Fibroblast of the aortic adventitia (primary cell): ENCODE measurements at places on chromosomes 2 and 18.

DNA sequence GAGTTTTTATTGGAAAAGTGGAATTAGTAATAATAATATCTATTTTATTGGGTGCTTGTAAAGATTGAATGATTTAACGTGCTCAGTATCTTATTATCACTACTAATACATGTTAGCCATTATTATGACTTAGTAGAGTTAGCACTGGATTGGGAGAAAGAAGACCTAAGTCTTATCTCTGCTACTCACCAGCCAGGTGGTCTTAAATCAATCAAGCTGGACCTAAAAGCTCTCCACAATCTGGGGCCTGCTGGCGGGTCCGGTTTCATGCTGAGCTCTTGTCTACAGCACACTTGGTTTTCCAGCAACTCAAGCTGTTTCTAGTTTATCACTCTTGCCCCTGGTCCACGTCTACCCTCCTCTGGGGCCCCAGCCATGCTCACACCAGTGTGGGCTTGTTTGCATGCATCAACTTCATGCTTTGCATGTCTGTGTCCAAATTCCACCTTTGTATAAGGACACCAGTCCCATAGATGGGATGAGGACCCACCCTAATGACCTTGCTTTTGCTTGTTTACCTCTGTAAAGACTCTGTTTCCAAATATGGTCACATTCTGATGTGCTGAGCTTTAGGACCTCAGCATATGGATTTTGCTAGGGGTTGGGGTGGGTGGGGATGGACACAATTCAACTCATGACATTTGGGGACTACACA, 363.1 kb downstream of the LPIN1 start:
- no peak for DNase-seq

- no peak for DNase-seq
Observed at GRCh38 chr2:120575966-120576365, 159.7 kb upstream of the GLI2 start.

DNA sequence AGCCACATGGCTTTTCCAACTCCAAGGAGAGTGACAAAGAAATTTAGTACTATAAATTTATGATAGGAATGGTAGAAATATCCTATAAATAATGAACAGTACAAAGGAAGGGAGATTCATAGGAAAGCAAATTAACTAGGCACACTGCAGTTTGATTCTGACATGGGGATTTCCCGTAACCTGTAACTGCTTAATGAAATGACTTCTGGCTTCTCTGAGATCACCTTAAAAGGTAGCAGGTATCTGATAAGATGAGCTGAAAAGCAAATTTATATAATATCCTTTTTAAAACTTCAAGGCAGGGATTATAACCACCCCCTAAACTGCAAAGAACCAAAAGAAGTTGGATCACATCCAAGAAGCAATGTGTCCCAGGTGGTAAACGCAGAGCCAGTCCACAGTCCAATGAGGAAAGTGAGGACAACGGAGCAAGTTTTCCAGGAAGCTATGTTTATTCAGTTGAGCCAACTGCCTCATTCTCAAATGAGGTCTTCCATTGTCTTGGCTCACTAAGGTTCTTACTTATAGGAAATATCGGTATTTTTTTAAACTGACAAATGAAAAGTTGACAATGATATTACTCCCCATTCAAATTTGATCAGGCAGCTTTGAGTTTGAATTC, 43.0 kb downstream of the WIPF1 start:
- no peak for DNase-seq

DNA sequence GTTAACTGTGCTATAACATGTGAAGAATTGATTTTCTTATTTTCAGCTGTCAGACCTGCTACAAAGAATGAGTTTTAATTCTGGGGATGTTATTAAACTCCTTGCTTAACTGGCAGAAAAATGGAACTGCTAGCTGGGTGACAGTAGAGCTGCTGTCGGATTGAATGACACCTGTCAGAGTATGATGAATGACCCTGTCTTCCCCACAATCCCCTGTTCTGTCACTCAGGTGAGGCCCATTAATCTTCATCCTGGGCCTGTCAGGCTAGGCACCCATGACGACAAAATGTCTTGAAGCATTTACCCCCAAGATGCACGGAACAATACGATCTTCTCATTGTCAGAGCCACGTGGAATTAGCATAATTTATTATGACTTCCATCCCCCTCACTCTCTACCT, 129.9 kb upstream of the ETAA1 start:
- DNase-seq = no peak

DNA sequence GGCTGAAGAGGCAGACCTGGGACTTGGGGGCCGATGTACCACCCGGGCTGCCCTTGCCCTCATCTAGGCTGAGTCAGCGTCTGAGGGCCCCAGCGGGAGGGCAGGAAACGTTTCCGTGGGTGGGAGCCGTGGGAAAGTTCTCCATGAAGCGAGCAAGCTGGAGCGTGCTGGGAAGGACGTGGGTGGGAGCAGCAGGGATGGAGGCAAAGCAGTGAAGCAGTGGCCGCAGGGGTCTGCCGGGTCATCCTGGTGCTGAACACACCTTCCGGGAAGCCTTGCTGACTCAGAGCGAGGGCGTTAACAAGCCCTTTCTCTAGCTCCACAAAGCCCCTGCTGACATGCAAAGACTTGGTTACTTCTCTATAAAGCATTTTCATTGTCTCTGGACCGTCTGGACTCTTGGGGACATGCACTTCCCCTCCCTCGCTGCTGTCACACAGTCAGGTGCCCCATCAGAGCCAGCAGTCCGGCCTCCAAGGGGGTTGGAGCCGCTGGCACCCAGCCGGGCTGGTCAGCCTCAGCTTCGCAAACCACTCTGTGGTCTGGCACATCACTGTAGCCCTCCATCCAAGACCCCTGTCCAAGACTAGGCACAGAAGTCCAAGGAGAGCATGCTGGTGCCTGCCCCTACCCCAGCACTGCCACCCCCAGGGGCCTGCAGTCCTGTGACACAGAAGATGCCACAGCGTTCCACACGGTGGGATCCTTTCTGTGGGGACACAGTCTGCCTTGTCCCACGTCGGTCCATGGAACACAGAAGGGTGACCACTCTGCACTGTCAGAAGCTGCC, 115.1 kb upstream of the GPC1 start:
- DNase-seq = peak; percentile 65

DNA sequence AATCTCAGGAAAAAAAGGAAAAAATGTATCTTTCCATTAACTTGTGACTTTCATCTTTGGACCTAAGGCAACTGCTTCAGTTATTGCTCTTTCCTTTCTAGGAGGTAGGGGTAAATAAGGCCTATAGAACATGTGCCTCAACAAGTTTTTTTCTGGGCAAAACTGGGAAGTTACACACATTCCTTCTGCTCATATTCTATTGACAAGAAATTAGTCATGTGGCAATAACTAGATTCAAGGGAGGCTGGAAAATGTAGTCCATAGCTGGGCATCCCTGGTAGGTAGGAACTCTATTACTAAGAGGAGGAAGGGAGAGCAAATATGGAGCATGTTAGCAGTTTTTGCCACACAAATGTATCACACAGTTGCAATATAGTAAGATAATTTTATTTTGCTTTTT, 37.7 kb upstream of the NEMP2 start:
- no peak for DNase-seq

DNA sequence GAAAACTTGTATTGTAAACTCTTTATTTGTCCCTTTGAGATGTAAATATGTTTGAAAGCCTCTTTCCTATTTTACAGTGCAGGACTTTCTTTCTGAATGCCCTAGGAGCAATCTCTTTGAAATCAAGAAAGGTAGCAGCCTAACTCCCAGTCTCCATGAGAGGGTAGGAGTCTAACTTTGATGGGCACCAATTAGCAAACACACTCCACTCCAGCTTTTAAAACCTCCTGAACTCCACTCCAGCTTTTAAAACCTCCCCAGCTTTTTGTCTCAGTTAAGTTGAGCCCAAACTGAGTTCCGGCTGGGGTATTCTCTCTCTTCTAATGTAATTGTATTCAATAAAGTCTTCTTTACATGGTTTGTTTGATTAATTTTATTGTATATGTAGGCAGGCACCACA, 493.7 kb upstream of the CDH7 start:
- DNase-seq = no peak

GRCh38 chr2:6564326-6564725, 301.4 kb downstream of the CMPK2 start:
- no peak for DNase-seq

GRCh38 chr2:65456064-65456463, 23.7 kb upstream of the SPRED2 start:
- DNase-seq = peak; percentile 28

GRCh38 chr2:85878719-85879370, 9.9 kb downstream of the ST3GAL5 start:
- peak; percentile 34 for DNase-seq

DNA sequence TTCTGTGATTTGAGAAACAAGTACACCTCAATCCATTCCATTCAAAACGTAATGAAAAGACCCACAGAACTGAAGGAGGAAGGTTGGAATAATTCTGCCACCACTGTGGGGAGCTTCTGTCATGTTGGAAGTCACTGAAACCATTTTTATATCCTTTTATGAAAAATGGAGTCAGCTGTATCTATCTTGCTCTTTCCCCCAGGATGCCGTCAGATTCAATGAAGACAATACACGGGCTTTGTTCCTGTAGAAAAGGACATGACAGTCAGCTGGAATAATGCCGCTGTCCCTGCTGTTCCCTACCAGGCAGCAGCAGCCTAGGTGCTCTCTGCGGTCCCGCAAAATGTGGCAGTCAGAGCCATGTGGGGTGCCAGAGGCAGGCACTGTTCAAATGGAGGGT, 52.5 kb upstream of the APCDD1 start:
- no peak for DNase-seq

DNA sequence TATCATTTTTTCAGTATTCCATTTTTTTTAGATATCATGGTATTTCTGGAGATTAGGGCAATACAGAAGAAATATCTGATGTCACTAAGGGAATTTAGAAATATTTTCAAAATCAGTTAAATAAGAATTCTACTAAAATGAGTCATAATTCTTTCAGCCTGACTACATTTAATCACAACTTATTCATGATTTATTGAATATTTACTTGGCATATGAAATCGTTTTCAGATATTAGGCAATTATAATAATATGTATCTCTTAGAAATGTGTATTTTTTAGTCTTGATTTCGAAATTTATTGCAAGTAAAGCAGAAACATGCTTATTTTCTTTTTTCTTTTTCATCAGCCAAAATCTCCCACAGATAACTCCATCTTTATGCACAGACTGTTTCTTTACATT, 142.2 kb downstream of the CCDC102B start:
- DNase-seq = peak; percentile 4

- DNase-seq = no peak
Observed at GRCh38 chr2:107742460-107743027, 84.1 kb upstream of the RGPD4 start.

- DNase-seq = no peak
Observed at GRCh38 chr2:95387358-95387757, 15.2 kb upstream of the FAHD2A start.

DNA sequence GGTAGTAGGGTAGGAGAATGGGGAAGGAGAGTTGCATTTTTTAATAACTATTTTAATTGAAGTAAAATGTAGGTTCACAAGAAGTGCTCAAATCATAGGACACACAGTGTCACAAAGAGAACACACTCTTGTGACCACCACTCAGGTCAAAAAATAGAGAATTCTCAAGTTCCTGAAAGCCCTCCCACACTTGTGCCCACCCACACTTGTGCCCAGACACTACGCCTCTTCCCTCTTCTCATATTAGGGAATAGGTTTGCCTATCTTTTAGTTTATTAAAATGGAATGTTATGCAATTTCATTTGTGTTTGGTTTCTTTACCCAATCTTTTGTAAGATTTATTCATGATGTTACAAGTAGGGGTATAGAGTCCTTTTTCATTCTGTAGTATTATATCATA, 67.2 kb downstream of the UGGT1 start:
- DNase-seq = no peak

DNA sequence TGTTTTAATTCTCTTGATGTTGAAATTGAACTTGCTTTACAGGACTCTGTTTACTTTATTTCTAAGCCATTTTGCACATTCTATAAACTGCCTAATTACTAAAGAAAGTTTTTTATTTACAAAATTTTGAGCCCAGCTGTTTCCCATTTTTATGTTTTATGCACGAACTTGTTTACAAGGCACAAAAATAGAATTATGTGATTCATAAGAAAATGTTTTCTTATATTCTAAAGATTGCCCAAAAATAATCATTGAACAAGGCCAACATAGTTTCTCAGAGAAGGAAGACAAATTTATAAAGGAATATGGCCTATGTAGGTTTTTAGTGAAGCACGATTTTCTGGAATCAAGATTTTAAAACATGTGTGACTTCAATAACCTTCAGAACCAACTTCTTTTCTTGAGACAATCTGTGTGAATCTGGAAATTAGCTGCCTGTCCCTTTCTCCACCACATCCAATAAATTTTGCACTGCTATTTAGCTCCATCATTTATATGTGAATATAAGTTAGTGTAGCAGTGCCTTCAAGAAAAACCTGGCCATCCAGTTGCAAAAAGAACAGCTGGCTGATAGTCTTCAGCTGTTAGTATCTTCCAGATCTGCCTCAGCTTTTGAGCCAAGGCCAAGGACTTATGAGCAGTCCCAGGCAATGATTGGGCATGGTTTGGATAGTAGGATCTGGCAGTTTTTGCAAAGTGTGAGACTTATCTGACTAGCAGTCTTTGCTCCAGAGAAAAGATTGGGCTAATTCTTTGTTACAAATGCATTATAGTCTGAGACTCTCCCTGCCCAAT, 253.2 kb upstream of the COL3A1 start:
- peak; percentile 83 for DNase-seq
